Stimulated activated naive CD4-positive, alpha-beta T cell treated with Interleukin-2 at 50 U/mL for 16 hours (primary cell): ENCODE measurements at places on chromosomes 6 and 20.

DNA sequence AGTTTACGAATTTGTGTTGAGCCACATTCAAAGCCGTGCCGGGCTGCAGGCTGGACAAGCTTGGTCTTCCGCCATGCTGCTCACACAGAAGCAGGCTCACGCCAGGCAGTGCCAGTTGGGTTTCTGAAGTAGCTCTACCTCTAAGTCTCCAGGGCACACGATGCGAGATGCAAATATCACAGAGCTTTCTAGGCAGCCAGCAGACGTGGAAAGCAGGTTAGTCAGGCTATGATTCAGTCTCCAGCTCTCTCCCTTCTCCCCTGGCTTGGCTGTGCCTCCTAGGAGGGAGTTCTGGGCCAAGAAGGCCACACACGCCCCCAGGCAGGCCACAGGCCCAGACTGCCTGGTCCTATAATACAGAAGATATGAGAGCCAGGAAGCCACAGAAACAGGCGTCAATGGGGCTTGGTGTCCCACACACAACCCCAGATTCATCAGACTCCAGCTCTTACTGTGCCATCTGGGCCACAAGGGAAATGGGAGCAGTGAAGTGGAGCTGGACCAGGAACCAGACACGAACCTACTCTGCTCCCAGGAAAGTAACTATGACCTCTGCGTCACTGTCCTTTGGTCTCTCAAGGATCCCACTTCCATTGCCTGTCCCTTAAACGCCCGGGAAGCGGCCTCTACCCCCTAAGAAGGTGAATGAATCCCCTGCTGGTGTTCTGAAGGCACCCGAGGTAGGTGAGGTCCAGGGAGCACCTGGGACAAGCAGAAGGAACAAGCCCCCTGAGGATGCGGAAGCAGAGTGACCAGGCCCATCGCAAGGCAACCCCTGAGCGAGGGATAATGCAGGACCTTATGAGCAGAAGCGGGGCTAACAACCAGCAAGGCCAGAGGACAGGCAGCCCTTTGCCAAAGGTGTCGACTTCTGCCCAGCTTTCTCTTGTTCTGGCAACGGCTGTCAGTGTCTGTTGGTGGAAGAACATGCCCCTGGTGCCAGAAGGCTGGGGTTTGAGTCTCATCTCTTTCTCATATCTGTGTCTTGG, 61.2 kb downstream of the GFOD1 start:
- DNase-seq, result no peak

DNA sequence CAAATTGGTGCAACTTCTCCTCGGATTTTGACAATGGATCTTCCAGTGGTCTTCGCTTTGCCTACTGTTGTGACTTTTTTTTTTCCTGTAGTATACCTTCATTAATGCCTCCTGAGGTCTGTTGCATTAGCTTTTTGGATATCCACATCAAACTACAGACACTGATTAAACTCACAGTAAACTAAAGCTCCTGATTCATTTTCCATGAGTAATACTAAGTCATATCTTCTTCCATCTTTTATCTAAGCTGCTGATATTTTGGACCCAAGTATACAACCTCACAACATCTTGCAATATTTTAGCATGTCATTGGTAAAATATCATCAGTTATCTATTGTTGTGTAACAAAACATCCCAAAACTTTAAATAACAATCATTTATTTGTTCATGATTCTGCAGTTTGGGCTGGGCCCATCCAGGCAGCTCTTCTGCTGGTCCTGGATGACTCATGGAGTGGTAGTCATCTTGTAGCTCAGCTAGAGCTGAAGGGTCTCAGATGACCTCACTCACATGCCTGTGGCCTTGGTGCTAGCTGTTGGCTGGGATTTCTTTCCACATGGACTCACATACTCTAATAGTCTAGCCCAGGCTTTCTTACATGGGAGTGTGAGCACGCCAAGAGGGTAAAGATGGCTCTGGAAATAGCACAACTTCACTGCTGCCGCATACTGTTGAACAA, 78.3 kb upstream of the SRSF6 start:
- no peak for DNase-seq

DNA sequence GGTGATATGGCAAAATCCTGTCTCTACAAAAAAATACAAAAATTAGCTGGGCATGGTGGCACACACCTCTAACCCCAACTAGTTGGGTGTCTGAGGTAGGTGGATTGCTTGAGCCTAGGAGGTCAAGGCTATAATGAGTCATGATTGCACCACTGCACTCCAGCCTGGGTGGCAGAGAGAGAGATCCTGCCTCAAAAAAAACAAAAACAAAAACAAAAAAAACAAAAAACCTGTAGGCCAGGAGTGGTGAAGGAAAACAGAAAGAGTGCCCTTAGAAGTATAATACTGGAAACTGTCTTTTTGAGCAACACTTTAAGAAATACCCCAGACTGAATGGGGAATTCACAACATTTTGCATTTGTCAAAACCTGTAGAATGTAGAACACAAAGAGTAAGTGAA, 85.3 kb downstream of the JARID2 start:
- DNase-seq, result no peak

GRCh38 chr20:7399114-7399513, 541.1 kb downstream of the HAO1 start:
- no peak for DNase-seq

DNA sequence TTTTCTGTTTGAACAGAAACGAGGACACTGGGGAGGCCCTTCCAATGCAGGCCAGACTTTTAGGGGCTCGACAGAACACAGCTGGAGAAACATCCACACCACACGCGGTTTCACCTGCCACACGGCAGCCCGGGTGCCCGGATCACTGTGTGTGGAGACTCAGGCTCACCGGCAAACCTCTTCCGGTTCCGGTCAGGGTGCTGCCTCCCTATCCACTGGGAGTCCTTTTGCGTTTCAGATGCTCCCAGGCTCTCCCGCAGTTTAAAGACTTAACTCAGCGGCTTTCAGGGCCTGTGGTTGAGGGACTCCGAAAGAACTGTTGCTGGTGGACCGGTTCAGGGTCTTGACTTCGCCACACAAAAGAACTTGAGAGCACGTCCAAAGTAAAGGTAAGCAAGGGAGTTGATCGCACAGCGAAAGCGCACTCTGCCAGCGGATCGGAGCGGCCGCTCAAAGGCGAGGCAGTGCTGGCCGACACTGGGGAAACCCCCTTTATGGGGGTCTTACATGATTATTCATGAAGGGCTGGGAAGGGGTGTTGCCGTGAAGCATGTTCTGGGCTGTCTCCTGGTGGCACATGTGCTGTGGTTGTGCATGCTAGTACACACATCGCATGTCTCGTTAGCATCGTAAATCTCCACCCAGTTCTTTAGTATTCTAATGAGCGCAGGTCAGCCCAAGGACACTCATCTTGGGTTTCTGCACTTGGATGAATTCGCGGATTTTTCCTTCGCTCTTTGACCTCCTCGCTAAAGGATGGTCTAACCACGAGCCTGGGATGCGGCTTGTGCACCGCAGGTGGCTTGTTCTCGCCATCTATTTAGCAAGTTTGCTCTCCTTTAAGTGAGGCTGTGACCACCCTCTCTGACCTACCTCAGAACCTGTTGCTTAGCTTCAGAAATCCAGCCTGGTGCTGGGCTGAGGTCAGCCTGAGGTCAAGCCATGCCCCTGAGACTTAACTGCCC, 180.3 kb downstream of the CDH26 start:
- no peak for DNase-seq

GRCh38 chr20:50659975-50660670, 31.2 kb downstream of the RIPOR3 start:
- DNase-seq, result no peak

DNA sequence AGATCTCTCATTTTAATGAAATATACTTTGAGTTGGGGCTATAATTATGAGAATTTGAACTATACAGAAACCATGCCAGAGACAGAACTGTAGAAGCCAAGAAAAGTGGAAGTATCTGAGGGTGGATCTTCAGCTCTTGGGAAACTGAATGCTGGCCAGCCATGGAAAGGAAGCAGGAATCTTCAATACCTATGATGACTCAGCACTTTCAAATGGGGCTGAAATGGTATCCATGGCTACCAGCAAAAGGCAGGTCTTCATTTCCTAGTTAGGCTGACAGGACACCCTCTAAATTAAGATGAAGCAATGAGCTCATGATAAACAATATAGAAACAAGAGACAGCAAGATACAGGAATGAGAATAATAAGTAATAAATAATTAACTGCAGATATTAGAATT, 171.3 kb downstream of the COL21A1 start:
- no peak for DNase-seq

DNA sequence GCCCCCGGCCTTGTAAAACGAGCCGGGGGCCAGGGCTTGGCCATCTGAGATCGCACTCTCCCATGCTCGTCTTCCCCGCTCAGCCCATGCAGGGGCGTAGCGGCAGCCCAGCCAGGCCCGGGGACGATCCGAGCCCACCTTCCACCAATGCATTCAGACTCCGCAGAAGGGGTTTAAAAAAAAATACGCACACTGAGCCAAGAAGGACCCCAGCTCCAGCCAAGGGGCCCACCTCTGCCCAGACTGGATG, 320 bp downstream of the GSTA4 start:
- DNase-seq, result no peak

- no peak for DNase-seq
Observed at GRCh38 chr6:138229663-138230179, 11.4 kb upstream of the PBOV1 start.

- no peak for DNase-seq
Observed at GRCh38 chr6:163539101-163539762, 124.7 kb downstream of the QKI start.

- no peak for DNase-seq
Observed at GRCh38 chr6:125357515-125358256, 55.9 kb upstream of the HDDC2 start.
